Activated CD4-positive, alpha-beta T cell treated with anti-CD3 and anti-CD28 coated beads, Interleukin-2, amount 50 U/mL, for 16 hours (primary cell): ENCODE measurements at places on chromosomes 1 and 21.

- DNase-seq: no peak
Observed at GRCh38 chr1:225928186-225929175, 4.4 kb upstream of the PYCR2 start.

DNA sequence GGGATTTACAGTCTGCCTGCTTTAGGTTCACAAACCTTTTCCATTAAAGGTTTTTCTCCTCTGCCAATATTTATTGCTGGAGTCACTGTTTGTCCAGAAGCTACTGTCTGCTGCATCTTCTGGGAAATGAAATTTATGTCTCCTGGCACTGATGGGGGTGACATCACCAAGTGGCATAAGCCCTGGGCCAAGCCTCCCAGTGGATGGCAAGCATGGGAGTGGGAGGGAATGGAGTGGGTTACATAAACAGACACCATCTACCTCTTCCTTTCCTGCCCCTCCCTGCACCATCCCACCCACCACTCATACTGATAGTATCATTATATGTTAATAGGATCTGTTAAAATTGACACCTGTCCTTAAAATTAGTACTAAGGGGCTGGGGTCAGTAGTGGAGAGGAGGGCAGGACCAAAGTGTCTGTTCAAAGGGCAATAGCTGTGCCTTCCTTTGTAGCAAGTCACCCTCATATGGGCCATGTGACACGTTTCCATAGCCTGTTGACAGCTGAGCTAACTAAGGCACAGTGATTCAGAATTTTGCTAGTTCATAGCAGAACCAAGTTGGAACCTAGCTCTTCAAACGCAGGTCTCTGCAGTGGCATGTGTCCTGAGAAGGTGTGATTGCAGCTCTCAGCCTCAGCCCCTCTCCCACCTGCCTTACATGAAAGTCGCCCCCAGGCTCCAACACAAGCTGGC lies 71.0 kb downstream of the MAB21L3 start:
- no peak for DNase-seq

DNA sequence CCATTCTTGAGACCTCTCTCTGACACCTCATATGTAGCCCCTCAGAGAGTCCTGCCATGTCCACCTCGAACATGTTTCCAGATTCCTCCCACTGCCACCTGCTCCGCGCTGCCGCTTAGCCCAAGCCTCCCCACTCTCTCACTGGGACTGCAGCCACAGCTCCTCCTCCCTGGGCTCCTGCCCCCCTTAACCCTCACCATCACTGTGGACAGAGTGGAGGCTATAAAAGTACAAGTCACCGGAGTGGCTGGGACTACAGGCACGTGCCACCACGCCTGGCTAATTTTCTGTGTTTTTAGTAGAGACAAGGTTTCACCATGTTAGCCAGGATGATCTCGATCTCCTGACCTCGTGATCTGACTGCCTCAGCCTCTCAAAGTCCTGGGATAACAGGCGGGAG lies 77.0 kb downstream of the VWA5B1 start:
- no peak for DNase-seq

DNA sequence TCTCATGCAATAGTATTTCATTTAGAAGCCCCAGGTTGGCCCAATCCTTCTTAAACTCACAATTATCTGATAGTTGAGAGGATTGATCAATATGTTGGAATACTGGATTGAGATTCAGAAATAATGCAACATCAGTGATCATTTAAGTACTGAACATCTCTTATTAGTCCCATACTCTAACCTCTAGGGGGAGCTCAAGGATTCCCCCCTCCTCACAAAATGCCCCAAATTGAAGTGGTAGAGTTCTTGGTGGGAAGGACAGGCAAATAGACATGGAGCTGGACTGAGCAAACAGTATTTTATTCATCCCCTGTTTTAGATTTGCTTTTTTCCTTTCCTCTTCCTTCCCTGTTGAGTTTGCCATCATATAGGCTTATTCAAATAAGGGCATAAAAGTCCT lies 62.8 kb downstream of the NGF start:
- DNase-seq: peak; percentile 24

GRCh38 chr21:39612233-39613040 lies at the start of gene B3GALT5:
Gene B3GALT5, plus strand, starts transcription at chr21:39612940. Its CDS starts 47,620 bp downstream, at chr21:39660560.
- DNase-seq: no peak
